ENCODE measurements at places on chromosomes 11 and 22.

DNA sequence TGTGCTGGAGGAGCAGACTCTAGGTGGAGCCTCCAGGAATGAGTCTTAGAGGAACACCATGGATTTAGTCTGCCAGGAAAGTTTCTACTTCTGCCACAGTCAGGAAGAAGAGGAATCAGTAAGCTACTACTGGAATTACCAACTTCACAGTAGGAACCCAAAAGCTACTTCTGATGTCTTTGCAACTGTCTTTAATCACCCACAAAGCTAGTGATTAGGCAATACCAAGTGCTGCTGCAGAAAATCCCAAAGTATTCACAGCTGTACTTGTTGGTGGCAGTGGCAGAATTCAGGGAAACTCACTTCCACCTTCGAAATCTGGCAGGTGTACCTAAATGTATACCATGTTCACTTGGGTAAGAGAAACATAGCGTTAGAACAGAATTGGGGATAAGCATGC is 264.5 kb upstream of the SORL1-AS1 start:
- no peak for DNase-seq

DNA sequence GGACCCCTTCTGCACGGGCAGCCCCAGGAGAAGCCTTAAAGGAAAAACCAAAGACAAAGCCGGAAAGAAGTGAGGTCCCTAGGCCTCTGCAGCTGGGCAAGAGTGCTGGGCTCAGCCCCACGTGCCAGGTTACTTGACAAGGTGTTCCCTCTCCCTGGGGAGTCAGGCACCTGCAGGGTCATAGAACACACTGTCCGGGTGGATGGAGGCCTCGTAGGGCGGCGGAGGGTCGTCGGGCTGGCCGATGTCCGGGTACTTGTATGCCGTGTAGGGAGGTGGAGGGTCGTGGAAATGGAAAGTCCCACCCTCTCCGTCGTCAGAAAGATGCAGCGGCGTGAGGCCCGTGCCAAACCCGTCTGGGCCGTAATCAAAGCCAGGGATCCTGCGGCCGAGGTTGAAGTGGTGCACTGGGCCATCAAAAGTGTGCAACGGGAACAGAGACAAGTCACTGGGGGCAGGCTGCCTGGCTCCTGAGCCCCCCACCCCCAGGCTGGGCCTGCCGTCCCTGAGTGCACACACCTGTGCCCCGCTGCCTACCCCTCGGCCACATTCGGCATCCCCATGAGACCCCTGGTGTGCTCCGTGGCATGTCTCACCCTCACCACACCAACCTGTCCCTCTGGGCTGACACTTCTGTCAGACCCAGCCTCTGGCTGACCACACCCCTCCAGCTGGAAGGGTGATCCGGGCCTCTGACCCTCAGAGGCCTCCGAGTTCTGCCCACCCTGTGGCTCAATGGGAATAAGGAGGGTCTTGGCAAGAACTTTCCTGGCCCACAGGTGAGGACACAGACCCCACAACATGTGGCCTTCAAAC is 81.1 kb downstream of the DGCR2 start:
- no peak for DNase-seq

DNA sequence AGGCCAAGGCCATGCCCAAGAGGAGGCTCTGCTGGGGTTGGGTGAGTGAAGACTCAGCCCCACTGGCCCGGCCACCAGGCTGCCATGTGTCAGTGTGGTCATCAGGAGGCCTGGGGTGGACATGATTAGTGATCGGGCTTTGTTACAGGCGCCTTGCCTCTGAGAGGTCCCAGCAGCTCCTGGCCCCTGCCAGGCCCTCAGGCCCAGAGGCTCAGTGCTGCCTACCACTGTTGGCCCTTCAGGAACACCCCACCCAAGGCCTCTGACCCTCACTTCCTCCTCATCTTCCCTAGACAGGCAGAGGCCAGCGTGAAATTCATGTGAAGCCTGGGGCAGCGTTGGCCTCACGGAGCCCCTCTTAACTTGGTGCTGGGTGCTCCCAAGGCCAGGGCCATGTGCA is 2.2 kb downstream of the MRPL23 start:
- no peak for DNase-seq

DNA sequence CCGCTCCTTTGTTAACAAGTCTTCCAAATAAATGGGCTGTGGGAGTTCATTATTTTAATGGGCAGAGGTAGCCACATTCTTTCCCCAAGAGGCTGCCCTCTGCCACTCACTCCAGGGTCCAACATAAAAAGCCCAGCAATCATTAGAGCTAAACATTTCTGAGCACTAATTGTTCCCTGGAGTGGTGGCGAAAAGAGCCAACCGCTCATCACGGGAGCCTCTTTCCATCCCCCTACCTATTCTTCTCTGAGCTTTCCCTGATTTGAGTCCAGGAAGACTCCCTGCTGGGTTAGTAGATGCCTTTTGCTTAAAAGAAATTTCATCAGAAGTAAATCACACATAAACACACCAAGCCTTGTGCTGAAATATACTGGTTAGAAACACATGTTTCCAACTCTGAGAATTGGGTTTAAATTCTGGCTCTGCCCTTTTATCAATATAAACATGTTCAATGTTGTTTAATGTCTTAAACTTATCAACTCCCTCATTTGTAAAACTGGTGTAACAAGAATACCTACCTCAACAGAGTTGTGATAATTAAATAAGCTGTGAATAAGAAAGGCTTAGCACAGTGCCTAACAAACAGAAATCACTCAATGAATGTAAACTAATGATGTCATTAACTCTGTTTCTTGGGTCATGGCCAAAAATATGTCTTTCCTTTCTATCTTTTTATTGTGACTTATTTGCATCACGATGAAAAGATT is at the start of gene OR5A2:
Gene OR5A2, minus strand, starts transcription at position 53 of the 707 bp plus-strand sequence. CDS start 3,460 bp downstream, outside the sequence.
- peak; percentile 1 for DNase-seq

DNA sequence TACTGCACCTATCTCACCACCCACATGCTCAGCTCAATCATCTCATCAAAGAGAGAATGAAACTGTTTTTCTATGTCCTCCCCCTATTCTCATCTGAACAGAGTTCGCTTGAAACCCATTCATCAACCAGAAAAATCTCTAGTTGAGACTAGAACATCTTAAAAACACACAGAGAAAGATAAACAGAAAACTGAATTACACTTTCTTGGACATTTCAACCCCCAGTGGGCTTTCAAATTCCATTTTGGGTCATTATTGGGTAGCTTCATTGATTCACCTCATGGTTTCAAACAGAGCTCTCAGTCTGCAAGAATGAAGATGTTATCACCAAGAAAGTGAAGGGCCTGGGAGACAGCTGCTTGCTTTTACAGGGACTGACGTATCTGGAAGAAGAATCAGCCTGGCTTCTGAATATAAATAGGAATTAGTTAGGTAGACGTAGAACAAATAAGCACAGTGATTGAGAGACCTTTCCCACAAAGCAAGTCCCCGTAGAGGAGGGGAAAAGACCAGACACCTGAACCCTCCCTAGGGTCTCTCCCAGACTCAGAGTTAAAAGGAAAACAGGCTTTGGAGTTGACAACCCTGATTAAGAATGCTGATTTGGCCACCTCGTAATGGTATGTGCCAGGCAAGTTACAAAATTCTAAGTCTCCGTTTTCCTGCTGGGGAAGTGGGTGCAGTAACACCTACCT is 155.7 kb downstream of the BBOX1 start:
- peak; percentile 89 for DNase-seq

DNA sequence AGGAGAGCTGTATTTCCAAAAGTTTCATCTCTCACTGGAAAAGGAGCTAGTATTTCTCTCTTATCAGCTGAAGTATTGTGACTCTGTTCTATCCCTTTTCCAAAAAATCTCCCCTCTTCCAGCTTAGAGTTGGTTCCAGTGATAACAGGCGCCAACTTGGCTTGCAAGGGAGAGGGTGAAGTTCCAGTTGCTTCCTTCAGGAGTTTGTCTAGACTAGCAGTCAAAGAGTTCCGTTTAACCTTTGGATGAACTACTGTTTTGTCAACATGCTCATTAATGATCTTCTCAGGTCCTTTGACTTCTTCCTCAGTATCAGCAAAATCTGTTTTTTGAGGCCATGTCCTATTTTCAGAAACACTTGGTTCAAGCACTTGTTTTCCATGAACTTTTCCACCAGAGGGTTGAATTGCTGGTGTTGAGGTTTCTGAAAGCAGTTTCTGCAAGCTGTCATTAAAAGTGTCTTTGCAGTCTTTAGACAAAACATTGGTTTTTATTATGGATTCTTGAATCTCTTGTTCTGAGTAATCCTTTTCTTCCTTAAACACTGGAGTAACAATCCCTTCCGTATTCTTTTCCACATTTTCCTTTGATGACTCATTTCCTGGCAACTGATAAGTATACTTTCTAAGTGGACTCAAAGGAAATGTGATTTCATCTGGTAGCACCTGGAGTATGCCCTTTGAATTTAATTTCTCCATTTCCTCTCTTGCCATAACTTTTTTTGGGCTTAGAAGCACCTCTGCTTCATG is 39.7 kb upstream of the CCDC89 start:
- peak; percentile 96 for DNase-seq

All from fibroblast of upper back skin (primary cell).